ENCODE measurements at places on chromosomes 7 and 10. TPM values are rescaled to one million over a fixed set of nuclear protein-coding genes. Genes with fewer than 3 reads are reported as not detected.

- no peak for DNase-seq
Measured at GRCh38 chr7:94133460-94133859, 129.3 kb upstream of the BET1 start.

DNA sequence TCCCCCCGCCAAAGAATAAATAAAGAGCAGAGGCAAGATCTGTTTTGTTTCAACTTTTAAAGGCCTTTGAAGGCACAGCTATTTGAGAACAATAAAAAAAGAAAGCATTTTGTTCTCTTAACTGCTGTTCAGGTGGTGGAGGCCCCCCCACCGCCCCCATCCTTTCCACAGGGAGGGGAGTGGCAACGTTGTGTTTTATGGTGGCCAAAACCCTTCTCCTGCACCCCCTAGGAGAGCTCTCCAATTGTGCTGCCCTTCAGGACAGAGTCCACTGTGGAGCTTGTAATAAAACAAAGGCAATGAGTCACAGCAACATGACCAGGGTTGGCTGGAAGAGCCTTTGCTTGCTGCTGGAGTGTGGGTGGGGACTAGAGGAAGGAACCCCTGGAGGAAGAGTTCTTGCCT lies 987.9 kb downstream of the KCNMA1 start:
- DNase-seq: no peak

- no peak for DNase-seq
Measured at GRCh38 chr10:36256948-36257356, 614.9 kb upstream of the FZD8 start.

Gene H2BK1
- not detected for total RNA-seq

Gene TYSND1
- total RNA-seq: 5.4 TPM
